NCI-H524 (cell line): ENCODE measurements at places on chromosomes 5 and 9.
A peak's percentile ranks its signal among the peaks of the same experiment; 100 is the strongest.

DNA sequence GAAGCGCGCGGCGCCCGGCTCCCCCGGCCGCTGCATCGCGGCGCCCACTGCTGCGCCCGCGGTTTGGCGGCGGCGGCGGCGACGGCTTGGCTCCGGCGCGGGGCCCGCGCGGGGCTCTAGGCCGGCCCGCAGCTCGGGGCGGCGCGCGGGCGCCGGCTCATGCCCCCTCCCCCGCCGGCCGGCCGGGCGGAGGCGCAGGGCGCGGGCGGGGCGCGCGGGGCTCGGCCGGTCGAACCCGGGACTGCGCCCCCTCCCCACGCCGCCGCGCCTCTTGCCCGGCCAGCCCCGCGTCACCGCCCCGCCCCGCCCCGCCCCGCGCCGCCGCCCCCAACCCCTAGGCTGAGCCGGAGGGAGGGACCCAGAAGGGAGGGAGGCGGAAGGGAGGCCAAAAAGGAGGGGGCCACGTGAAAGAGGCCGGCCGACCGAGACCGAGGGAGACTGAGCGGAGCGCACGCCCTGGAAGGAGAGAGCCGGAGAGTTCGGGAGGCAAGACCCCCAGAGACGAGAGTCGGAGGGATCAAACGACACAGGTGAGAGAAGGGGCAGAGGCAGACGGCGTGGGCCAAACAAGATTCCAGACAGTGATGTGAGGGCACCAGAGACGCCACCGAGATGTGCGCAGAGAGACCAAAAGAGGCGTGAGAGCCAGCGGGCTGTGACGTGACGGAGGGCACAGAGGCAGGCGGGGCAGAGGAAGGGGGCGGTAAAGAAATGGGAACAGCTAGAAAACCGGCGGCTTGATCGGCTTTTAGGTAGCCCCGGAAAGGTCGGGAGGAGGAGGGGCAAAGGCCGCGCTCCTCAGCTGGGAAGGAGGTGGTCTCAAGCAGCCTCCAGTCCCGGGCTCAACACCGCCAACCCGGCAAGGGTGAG lies at the start of gene BARX1:
Gene BARX1, minus strand, starts transcription at position 245 of the 870 bp plus-strand sequence. Its CDS starts 209 bp downstream, at position 36.
- DNase-seq = peak; percentile 82

DNA sequence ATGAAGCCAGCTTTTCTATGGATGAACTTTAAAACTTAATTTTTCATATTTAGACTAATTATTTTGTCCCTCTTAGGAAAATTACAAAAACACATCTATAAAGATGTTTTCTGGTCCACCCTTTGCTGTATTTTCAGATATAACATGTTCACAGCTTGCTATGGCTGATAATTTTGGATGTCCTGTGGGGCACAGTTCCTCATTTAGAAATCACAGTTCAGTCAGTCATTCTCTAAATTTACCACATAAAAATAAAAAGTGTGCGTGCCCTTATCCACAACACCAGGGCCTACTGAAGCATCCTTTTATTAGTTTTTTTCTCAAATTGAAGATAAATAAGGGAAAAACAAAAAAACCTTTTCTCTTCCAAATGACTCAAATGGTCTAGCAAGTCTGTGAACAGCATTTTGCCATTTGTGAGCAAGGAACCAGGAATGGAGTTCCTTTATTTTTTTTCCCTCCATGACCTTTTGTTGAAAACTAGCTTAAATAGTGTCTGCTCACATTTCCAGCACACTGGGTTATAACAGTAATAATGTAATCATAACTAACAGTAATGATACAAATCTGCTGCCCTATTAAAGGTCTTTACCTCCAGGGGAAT lies 87.1 kb downstream of the CEMIP2 start:
- no peak for DNase-seq

- DNase-seq = no peak
Observed at GRCh38 chr5:81761270-81761669, 10.4 kb upstream of the SSBP2 start.

DNA sequence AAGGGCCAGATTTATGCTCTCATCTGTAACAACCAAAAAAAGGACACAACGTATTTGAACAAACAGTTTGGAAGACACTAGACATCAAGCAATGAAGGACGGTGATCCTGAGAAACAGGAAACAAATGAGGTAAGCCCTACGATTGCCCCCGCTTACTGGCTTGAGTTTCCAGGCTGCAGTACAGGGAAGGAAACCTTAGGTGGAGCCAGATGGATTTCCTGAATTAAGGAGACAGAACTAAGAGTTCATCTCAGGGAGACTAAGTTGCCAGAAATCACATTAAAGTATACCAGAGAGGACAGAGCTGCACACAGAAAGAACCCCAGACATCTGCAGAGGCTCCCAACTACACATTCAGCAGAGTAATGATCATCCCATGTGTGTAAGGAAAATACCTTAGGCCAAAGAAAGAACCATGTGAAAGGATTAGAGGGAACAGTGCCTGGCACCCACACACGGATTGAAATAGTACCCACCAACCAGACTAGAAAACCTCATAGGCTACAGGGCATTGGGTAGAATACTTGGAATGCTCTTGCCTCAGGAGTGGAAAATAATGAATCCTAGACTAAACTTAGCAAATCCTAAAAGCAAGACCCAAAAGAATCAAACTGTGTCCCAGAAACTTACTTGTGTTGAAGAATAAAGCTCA lies 99.3 kb upstream of the NIPBL start:
- peak; percentile 78 for DNase-seq

DNA sequence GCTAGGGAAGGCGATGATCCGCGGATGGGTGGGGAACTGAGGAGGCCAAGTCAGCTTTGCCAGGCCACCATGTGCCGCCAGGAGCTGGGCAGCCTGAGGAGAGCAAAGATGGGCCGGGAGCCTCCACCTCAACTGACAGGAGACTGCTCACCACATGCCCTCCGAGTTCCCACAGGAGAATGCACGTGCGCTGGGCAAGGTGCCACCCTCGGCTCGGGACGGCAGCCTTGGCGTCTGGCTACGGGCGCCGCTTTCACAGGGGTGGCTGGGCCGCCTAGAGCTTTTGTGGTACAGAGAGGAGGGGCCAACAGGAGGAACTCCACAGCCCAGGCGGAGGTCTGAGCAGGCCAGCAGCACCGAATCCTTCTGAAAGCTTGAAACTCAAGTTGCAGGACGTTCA lies 5.3 kb upstream of the TBC1D9B start:
- no peak for DNase-seq

- no peak for DNase-seq
Observed at GRCh38 chr5:171412186-171412585, 7.3 kb upstream of the FGF18 start.

DNA sequence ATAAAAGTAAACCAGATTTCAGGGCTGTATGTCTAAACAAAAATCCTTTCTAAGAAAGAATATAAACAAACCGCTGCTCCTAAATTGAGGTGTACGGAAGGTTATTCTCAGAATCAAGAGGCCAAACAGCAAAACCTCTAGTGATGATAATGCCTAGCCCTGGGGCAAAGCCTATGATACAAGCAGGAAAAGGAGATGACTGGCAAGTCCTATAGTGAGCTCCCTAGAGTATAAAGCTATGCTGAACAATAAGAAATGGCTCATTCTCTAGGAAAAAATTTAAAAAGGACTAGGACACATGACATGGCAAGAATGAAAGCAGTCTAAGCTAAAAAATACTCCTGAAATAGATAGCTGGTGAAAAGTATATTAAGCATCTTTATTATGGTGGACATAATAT lies 187.1 kb downstream of the BNC2 start:
- no peak for DNase-seq

GRCh38 chr5:32506799-32507198 lies 62.3 kb upstream of the ZFR start:
- no peak for DNase-seq

- no peak for DNase-seq
Observed at GRCh38 chr5:102911973-102912372, 156.9 kb downstream of the PAM start.

GRCh38 chr9:69317894-69318293 lies 7.1 kb upstream of the ENTREP1 start:
- DNase-seq = no peak

DNA sequence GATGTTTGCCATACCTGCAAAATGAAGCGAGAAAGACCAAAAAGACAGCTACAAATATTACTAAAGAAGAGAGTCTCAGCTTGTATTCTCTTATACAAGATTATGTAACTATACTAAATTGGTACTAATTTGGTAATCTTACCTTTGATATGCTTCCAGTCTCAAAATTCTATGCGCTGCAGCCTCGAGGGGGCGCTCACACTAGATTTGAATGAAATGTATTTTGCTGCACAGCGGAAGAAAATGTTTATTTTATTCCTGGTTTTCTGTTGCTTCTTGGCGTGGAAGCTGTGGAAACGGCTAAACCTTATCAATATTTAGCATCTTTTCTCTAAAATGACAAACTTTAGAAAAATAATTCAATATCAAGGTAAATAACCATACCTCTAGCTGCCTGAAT lies 267.0 kb upstream of the NUDT12 start:
- no peak for DNase-seq

GRCh38 chr5:14234204-14234603 lies 91.1 kb downstream of the TRIO start:
- no peak for DNase-seq

GRCh38 chr5:180605554-180606214 lies 14.4 kb upstream of the SCGB3A1 start:
- DNase-seq = peak; percentile 58
